ENCODE measurements at places on chromosomes 6 and 20.
A peak's percentile ranks its signal among the peaks of the same experiment; 100 is the strongest.

GRCh38 chr20:40875116-40876085 lies 153.2 kb upstream of the TOP1 start:
- no peak for DNase-seq

DNA sequence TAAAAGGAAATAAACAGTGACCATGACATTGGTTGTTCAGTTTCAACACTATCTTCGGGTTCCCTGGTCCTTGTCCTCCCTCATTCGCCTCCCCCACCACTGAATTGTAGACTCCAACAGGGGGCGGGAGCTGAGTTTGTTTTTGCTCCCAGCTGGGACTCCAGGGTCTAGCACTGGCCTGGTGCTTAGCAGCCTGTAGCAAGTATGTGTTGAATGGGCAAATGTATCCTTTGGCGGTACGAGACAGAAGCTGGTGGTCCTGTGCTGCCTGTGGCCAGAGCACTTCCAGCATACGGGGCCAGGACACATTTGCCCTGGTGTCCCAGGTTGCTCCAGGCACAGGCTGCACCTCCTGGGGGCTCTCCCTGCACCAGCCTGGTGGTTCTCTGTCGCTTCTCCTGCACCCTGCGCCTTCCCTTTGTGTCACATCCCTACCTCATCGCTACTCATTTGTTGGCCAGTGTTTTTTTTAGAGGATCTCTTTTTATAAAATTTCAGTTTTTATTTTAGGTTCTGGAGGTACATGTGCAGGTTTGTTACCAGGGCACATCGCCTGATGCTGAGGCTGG lies 40.1 kb downstream of the PHACTR3 start:
- DNase-seq = no peak

DNA sequence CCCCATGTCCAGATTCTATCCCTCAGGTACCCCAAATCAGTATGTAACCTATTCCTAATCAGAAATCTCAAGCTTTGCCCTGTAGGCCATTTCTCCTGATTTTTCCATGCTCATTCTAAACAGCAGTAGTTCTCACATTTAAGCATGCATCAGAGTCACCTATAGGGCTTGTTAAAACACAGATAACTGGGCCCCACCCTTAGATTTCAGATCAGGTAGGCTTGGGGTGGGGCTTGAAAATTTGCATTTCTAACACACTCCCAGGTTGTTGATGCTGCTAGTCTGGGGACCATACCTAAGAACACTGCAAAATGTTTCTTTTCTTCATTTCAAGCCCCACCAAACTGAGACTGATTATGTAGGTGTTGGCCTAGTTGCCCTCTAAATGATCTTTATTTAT lies 621.2 kb upstream of the FLRT3 start:
- no peak for DNase-seq

- peak; percentile 83 for DNase-seq
Measured at GRCh38 chr20:841568-842546, 8.3 kb downstream of the FAM110A start.

- no peak for DNase-seq
Measured at GRCh38 chr20:51565298-51566144, 23.0 kb upstream of the NFATC2 start.

- DNase-seq = no peak
Measured at GRCh38 chr20:531608-532007, 12.0 kb downstream of the CSNK2A1 start.

DNA sequence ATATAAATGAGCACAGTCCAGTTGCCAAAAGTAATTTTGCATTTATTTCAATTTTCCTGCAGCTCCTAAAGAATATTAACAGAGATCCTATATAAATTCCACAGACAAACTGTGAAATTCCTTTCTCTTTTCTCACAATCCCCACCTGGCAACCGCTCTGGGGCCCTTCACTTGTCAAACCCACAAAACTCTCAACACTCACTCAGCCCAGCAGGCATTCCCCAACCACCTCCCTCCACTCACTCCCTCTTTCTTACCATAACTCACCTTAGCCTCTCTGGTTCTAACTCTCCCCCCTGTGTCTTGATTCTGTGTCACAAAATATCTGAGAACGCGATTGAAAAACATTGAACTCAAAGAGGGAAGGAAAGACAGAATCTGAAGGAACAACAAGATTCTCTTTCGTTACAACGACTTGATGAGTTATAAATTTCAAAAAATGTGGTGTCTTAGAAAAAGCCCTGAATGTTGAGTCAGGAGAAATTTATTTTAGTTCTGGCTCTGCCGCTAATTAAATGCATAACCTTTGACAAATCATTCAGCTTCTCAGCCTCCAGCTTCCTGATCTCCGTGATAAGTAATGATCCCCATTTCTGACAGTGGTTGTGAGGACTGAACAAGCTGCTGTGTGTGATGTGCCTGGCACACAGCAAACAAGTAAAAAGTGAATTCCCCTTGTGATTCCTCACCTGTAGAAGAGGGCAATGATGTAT lies 87.9 kb downstream of the UNC5CL start:
- DNase-seq = no peak

DNA sequence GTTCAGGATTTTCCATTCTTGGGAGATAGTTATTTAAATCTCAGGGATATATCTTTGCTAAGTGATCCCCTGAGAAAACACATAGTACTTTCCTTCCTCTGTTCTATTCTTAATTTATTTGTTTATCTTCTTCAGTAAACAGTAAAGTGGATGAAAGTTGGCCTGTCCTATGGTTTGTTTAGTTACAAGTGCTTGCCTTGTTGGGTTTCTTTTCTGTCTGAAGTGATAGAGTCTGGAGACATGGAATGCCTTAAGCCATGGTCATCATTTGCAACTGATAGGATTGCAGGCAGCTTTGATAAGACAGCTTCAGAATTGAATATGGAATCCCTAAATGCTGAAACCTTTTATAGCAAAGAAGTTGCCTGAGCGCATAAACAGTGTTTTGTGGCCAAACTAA lies 4.9 kb downstream of the ADGRG6 start:
- DNase-seq = no peak

DNA sequence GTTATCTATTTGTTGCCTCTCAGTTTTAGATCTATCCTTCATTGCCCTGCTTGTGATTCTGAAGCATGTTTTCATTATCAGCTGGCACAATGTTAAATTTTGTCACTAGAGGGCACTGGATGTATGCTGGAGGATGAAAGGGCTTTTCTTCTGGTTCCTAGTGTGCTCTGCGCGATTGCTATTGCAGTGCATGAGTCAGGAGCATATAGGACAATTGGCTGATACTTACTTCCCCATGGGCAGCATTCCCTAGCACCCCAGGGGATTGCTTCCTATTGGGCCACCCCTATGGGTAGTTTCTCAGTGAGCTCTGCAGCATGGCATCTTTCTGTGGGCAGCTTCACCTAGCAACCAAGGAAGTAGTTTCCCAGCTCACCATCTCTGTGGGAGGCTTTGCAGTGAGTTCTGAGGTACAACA lies 280.3 kb upstream of the SYNCRIP start:
- DNase-seq = peak; percentile 53

GRCh38 chr6:81625216-81625615 lies 127.3 kb downstream of the TENT5A start:
- no peak for DNase-seq

GRCh38 chr6:39273406-39273821 lies 40.8 kb downstream of the KCNK17 start:
- DNase-seq = no peak

DNA sequence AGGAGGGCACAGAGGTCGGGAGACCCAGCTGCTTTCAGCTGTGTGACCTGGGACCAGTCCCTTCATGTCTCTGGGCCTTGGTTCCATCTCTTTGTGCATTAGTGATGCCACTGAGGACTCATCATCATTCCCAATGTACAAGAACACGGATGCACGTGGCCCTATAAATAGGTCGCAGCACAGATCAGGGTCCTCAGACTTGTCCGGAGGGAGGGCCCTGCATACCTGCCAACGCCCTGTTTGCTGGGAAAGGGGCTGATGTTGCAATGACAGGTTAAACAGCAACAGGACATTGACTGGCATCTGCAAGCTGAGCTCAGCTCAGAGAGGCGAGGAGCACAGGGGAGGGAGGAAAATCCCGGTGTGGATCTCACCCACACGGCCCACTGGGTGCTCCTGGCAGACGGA lies 21.8 kb downstream of the TGM2 start:
- peak; percentile 91 for DNase-seq

DNA sequence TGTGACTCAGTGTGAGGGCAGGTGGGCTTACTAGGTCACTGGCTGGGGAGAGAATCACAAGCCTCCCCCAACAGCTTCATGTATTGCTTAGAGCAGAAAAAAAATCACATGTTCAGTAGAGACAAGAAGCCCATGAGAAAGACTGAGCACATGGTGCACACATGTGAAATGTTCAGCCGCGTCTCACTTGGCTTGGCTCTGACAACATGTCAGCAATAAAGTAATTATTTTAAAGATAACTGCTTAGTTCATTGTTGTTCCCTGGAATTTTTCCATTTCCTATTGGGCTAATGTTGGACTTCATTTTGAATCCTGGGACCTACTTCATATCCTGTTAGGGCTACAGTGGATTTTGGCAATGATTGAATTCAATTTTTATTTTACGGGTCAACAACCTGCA lies 222.6 kb downstream of the C6orf118 start:
- no peak for DNase-seq

DNA sequence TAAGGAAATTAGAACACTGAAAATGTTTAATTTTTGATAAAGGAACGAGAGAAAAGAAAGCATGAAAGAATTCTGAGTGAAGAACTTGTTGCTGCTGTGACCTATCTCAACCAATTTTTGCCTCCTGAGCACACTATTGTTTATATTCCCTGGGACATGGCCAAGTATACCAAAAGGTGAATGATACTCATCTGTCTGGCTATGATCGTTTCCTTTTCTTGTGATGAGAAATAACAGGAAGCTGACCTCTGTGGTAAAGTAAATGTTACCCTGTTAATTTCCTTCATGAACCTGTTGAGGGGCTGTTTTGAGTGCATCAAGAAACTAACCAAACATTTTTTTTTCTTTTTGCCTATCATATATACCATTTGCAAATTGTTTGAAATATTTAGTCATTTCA lies 69.1 kb downstream of the FIG4 start:
- DNase-seq = no peak

GRCh38 chr6:157143171-157143889 lies 180.0 kb downstream of the TMEM242 start:
- DNase-seq = no peak

DNA sequence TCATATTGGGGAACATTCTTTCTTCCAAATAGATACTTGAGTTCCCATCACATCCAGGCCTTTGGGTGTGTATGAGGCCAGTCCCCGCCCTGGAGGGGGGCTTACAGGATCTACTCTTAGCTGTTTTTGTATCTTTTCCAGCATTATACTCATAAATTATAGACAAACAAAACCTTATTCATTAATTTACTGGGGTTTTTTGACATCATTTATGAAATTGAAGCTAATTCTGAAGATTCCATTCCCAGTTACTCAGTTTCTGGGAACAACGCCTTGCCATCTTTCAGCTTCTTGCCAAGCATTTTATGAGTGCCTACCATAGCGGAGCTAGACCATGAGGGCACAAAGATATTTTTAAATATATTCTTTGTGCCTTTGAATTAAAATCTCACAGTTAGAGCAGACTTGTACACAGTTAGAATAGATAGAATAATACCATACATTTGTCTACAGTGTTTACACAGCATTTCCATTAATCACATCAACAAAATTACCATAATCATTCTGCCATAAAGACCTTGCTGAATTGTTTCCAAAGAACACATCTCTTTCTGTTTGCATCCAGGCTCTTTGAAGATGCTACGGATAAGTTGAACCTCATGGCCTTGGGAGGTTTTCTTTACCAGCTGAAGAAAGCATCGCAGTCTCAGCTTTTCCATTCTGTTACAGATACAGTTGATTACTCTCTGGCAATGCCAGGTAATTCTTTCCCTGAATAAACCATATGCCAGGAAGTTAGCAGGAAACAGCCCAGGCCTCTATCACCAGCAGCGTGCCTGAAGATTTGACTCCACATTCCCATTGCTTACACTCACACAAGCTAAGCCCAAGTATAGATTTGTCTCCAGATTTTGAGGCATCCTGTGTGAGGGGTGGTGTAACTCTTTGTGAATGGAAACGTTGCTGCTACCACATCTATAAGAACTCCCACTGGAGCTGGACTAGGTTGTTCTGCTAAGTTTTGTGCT lies 75.4 kb upstream of the PBOV1 start:
- no peak for DNase-seq

- no peak for DNase-seq
Measured at GRCh38 chr6:166650824-166651807, 24.1 kb upstream of the RPS6KA2 start.

GRCh38 chr20:55782912-55783253 lies 222.4 kb downstream of the CBLN4 start:
- DNase-seq = no peak

DNA sequence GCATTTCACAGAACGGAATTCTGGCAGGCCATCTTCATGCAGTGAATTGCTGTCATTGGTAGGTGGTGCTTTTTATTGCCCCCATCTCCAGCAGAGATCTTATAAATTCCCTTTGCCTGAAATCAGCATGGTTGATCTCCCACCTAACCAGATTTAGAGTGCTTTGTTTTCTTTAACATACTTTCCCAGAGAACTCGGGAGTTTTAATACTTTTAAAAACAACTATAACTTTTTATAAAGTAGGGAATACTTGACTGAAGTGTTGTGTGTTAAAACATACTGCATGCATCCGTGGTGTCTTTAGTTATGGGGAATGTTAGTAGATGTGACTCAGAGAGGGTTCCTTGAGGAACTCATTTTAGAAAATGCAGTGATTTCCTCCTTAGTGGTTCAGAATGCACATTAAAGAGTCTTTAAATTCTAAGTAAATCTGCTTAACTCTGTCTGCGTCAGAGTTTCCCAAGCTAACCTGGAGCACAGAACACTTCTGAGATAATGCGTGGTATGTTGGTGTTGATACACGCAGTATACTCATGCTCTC lies 54.9 kb downstream of the AKAP12 start:
- DNase-seq = no peak

- peak; percentile 75 for DNase-seq
Measured at GRCh38 chr6:166997768-166998255, 1.4 kb upstream of the CEP43 start.

- DNase-seq = no peak
Measured at GRCh38 chr6:151536188-151536479, 42.3 kb downstream of the CCDC170 start.

DNA sequence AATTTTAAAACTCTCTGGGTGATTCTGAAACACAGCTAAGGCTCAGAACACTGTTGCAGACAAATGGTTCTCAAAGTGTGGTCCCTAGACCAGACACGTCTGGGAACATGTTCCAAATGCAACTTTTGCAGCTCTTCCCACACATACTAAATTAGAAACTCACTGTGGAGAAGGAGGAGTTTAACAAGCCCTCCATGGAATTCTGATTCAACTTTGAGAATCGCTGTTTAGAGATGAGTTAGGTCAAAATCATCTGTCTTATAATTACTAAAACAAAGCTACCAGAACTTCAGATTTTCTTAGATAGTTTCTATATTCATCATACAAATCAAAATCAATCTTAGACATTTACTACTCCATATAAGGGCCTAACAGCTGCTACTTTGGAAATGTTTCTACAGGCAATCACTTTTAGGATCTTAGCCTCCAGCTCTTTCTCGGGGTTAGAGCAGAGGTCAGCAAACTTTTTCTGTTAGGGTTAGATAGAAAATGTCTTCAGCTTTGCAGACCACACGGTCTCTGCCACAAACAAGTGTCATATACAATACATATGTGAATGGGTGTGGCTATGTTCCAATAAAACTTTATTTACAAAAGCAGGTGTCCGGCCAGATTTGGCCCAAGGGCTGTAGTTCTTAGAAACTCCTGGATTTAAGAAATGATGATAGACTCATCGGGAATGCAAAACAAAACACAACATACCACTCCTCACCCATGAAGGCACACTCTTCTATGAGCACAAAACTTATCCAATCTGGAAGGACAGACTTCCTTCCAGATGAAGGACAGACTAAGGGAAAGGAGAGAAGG lies 50.0 kb upstream of the ARHGAP18 start:
- DNase-seq = no peak

- no peak for DNase-seq
Measured at GRCh38 chr20:48727226-48727625, 100.6 kb downstream of the PREX1 start.

Data from Calu3 (cell line).